ENCODE measurements at places on chromosomes 2 and 18. TPM values are rescaled to one million over a fixed set of nuclear protein-coding genes. Genes with fewer than 3 reads are reported as not detected.

- H3K27me3 ChIP-seq = no peaks in the 10 kb centered on the region
- DNase-seq = no peak
- no peak overlapping the region for H3K4me3 ChIP-seq
- no peaks in the 10 kb centered on the region for H3K4me1 ChIP-seq
- H3K36me3 ChIP-seq = no peaks in the 10 kb centered on the region
Measured at GRCh38 chr2:51720826-51721225, 688.9 kb upstream of the NRXN1 start.

DNA sequence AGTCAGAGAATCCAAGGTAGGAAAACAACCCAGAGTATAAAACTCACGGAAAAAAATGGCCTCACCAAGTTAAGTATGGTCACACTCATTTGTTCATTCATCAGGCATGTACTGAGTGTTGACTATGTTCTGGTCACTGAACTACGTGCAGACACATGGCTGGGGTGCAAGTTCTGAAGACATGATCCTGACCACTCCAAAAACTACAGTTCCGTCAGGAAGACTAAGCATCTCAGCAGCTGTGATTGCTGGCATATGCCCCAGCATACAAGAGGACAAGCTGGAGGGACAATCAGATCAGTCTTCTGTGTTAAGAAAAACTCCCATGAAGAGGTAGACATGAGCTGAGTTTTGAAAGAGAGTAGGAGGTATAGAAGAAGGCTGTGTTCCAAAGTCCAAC lies 72.8 kb downstream of the TCF4 start:
- H3K36me3 ChIP-seq = no peaks in the 10 kb centered on the region
- H3K27me3 ChIP-seq = no peaks in the 10 kb centered on the region
- H3K27ac ChIP-seq = no peak overlapping the region
- no peak overlapping the region for H3K4me3 ChIP-seq
- DNase-seq = no peak

The OBSL1 gene
- total RNA-seq = 462 TPM

DNA sequence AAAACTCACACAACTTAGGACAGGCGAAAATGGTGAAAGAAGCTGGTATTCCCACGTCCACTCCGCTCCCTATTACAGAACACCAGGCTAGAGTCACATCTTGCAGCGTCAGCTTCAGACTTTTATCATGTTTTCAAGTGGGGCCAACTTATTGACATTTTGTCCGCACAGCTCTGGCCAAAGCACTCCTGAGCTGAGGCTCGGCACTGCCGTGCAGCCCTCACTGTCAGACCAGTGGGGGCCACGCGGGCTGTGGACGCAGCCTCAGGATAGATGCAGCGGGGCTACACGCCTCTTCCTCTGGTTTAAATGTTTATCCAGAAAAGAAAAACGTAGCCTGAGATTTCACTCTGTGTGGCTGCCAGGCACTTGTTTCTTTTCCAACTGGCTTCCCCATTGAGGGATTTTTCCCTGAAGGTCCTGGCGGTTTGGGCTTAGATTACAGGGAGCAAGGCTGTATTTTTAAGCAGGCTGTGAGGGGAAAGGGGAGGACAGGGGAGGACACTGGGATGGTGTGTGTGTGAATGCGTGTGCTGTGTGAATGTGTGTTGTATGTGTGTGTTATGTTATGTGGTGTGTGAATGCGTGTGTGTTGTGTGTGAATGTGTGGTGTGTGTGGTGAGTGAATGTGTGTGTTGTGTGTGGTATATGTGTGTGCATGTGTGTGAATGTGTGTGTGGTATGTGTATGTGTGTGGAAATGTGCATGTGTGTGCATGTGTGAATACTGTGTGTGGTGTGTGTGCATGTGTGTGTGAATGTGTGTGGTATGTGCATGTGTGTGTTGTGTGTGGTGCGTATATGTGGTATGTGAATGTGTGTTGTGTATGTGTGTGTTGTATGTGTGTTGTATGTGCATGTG lies 267.6 kb downstream of the DCDC2C start:
- H3K27ac ChIP-seq = no peak overlapping the region
- H3K4me3 ChIP-seq = no peak overlapping the region
- no peaks in the 10 kb centered on the region for H3K27me3 ChIP-seq
- H3K36me3 ChIP-seq = no peaks in the 10 kb centered on the region

DNA sequence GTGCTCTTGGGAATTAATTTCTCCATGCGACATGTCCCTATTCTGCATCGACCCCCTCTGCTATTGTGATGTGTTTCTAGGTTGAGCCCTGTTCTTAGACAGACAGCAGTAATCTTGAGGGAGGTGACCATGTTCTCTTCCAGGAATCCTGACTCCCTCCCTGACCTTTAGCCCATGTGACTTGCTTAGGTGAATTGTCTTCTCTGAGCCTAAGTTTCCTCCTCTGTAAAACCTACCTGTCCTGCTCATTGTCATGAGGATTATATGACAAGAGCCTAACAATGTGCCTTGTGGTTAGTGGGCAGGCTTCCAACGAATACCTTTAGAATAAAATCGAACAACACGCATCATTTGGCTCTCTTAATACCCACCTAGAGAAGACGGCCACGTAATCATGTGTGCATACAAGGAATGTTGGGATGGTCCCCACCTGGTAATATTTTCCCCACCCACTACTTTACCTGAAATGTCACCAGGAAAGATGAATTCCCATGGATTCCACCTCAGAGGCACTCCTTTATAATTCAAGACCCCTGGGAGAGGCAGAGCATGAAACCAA lies 59.8 kb downstream of the HAUS1 start:
- no peaks in the 10 kb centered on the region for H3K27me3 ChIP-seq
- no peak for DNase-seq
- H3K27ac ChIP-seq = no peak overlapping the region
- no peaks in the 10 kb centered on the region for H3K36me3 ChIP-seq

GRCh38 chr2:191218292-191218898 lies 26.8 kb upstream of the MYO1B start:
- DNase-seq = peak; percentile 69
- H3K27ac ChIP-seq = no peak overlapping the region
- no peaks in the 10 kb centered on the region for H3K4me1 ChIP-seq
- no peak overlapping the region for H3K4me3 ChIP-seq
- no peaks in the 10 kb centered on the region for H3K36me3 ChIP-seq
- H3K27me3 ChIP-seq = no peaks in the 10 kb centered on the region

DNA sequence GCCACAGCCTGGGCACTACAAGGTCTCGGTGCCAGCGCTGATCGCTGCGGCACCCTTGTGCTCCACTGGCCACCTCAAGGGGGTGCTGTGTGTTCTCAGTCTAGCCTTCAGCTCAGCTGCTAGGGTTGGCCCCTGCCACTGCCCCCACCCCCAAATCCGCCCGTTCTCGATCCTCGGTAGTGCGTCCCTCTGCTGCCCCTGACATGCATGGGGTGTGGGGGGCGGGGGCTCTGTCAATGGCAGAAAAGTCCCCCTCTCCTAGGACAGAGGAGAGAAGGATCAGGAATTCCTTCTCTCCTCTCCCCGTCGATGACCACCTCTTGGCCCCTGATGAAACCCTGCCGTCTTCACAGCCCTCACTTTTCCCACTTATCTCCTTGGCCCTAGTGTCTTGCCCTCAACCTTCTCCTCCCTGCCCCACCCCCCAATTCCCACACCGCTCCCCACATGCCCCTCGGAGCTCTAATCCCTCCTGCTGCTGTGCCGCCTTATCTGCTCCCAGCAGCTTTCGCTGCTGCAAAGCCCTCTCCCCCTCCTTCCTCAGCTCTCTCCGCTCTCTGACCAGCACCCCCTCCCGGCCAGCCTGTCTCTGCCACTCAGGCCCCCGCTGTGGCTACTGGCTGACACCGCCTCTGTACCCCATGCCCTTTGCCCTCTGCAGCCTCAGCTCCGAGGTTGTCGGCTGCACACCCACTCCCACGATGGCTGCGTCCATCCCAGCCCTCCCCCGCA lies 4.3 kb upstream of the ASIC4 start:
- DNase-seq = peak; percentile 79
- H3K36me3 ChIP-seq = no peaks in the 10 kb centered on the region
- H3K27me3 ChIP-seq = no peaks in the 10 kb centered on the region
- peaks cover 20% of the 10 kb centered on the region for H3K4me1 ChIP-seq
- H3K4me3 ChIP-seq = no peak overlapping the region

GRCh38 chr2:3633089-3633981 lies 24.7 kb upstream of the ALLC start:
- H3K36me3 ChIP-seq = no peaks in the 10 kb centered on the region
- H3K4me3 ChIP-seq = no peak overlapping the region
- no peaks in the 10 kb centered on the region for H3K27me3 ChIP-seq
- peak; percentile 37 for DNase-seq
- peaks cover 41% of the 10 kb centered on the region for H3K4me1 ChIP-seq
- H3K27ac ChIP-seq = peak overlapping the region; percentile 66

DNA sequence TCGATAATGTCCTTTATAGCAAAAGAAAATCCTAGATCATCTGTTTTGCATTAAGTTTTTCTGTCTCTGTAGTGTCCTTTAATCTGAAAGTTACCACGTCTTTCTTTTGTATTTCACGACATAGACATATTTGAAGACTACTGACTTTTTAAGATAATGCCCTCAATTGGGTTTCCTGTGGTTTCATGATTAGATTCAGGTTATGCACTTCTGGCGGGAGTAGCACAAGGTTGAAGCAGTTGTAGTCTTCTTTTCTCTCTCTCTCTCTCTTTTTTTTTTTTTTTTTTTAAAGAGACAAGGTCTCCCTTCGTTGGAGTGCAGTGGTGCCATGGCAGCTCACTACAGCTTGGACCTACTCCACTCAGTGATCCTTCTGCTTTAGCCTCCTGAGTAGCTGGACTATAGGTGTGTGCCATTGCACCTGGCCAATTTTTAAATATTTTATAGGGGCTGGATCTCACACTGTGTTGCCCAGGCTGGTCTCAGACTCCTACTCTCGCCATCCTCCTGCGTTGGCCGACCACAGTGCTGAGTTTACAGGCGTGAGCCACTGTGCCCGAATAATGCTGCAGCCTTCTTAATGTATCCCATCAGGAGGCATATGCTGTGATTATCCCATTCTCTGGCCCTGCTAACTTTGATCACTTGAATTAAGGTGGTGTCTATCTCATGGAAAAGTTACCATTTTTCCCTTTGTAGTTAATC lies 3.9 kb downstream of the INPP4A start:
- no peaks in the 10 kb centered on the region for H3K27me3 ChIP-seq
- H3K4me1 ChIP-seq = no peaks in the 10 kb centered on the region
- no peak overlapping the region for H3K4me3 ChIP-seq
- DNase-seq = no peak
- H3K36me3 ChIP-seq = no peaks in the 10 kb centered on the region

The SDC1 gene
- total RNA-seq = 8.7 TPM

All from testis (tissue), 5 donors.